Lower lobe of right lung (tissue), 2 donors: ENCODE measurements at places on chromosomes 16 and 17. TPM values are rescaled to one million over a fixed set of nuclear protein-coding genes. Genes with fewer than 3 reads are reported as not detected.

DNA sequence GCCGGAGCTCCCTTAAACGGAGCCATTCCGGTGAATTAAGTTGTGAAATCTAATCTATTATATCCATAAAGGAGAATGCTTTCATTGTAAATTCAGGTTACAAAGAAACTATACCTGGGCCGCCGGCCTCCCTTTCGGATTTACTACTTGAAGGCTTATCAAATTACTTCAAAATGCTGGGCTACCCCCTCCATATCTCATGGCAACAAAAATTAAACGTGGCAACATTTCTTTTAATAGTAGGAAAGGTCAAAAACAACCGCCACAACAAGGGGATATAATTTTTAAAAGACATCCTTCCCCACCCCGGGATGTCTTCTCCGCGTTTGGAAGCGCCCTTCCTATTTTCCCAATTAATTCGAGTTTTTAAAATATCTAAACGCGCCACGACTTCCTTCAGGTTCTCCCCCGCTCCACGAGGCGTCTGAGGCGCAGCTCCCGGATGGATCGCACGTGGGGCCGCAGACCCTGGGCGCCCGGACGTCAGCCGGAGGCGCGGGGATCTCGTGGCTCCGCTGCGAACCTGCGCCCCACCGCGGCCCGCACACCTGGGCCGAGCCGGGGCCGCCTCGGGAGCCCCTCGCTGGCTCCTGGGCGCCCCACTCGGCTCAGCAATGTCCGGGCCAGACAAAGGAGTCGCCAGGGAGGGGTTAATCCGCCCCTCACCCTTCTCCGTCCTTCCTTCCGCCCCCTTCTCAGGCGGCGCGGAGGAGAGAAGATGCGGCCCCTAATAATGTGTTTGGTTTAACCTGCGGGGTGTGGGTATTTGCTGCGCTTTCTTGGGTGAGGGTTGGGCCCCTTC is 47.4 kb upstream of the SLC38A10 start:
- peak; percentile 48 for DNase-seq

DNA sequence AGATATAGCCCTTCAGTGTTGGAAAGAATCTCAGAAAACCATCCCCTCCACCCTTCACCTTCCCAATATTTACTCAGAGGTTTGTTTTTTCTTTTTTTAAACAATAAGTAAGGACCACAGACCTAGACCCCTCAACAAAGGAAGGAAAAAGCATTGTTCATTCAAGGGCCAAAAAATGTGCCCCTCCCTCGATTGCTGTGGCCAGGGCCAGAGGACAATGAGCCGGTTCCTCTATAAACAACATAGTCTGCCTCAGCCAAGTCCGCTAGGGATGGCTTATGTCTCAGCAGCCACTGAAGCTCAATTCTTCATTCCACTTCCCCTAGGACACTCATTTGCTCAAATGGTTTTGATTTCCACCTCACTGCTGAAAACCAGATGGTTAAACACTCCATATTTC is 24.0 kb downstream of the TRIM16 start:
- no peak for DNase-seq

The CRYBA1 gene
- total RNA-seq = not detected

DNA sequence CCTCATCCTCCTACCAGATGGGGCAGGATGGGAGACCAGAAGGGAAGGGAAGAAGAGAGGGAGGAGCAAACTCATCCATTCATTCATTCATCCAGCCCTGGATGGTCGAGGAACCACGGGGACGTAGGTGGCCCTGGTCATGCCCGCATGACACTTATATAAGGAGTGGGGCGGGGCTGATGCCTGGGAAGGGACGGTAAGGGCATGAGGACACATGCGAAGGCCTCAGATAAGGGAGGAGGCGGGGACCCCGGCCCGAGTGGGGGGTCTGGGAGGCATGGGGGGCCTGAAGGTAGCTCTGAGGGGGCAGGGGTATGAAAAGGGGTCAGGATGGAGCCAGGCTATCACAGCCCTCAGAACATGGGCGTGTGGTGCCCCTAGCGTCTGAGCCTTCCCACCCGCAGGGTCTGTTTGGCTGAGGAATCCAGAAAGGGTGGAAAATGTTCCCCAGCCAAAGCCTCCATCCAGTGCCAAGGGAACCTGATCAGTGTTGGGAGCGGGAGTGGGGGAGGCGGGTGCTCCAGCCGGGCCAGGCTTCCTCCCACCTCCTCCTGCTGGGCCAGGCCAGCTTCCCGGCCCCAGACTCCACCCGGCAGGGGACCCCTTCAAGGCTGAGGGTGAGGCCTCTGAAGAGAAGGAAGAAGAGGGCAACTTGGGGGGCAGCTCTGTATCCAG is 17.6 kb upstream of the CD79B start:
- DNase-seq = no peak

DNA sequence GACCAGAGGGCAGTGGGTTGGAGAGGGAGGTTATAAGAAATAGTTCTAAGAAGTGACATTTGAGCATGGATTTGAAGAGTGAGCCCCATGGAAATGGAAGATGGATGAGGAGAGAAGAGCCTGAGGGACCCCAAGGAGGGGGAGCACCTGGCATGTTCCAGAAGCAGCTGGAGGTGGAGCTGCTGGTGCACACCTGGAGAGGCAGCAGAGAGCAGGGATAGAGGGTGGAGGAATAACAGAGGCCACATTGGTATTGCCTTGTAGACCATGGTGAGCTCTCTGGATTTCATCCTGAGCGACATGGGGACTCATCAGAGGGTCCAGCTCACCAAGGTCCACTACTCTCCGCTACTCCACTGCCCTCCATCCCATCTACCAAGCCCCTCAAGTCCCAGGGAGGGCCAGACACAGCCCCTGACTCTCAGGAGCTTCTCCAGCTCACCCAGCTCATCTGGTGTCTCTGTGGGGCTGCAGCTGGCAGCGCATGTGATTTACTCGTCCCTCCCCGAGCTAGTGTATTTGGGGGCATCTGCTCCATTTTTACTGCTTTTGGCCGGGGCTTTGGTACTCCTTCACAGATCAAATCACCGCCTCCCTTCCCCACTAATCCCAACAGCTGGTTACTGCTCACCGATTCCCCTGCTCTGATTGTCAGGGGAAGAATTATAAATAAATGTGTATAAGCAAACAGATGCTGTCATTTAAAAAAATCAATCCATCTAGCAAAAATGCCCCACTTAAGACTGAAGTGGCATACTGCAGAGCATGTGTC is 22.1 kb upstream of the KDM8 start:
- no peak for DNase-seq

The CSH1 gene
- not detected for total RNA-seq

GRCh38 chr17:57739402-57740234 is 5.5 kb downstream of the CCDC182 start:
- no peak for DNase-seq

DNA sequence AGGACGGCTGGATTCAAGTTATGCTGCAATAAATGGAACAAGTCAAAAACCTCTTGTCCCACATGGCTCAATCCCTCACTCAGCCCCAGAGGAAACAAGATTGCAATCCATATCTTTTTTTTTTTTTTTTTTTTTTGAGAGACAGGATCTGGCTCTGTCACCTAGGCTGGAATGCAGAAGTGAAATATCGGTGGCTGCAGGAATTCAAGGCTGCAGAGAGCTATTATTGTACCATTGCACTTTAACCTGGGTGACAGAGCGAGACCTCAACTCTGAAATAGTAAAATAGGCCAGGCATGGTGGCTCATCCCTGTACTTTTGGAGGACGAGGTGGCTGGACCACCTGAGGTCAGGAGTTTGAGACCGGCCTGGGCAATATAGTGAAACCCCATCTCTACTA is 2.7 kb upstream of the PDE6G start:
- DNase-seq = no peak

DNA sequence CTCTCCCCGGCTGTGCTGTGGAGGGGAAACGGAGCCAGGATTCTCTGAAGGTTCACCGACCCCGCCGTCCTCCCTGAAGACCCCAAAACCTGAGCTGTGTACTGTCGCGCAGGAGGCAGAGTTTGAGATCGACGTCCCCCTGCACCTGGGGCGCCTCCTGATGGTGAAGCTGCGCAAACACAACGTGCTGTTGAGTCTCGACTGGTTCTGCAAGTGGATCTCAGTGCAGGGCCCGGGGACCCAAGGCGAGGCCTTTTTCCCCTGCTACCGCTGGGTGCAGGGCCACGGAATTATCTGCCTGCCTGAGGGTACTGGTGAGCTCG is 62.6 kb upstream of the TEKT1 start:
- DNase-seq = no peak
